ENCODE measurements at places on chromosomes 3 and 15.

- DNase-seq: no peak
These were observed 340.6 kb downstream of the PTPRG start for GRCh38 chr3:61901986-61902385.

- DNase-seq: no peak
These were observed 79.0 kb downstream of the NR2F2 start for GRCh38 chr15:96409215-96410138.

GRCh38 chr3:105449414-105449813, 82.7 kb downstream of the ALCAM start:
- no peak for DNase-seq

DNA sequence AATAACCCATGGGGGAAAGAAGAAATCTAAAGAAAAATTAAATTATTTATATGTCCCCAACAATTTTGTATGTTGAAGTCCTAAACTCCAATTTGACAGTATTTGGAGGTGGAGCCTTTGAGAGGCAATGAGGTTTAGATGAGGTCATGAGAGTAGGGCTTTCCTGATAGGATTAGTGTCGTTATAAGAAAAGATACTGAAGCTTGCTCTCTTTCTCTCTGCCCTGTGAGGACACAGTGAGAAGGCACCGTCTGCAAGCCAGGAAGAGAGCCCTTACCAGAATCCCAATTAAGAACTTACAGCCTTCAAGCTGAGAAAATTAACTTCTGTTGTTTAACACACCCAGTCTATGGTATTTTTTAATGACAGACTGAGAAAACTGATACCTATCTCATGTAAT, 16.1 kb upstream of the OR5AC2 start:
- DNase-seq: no peak

DNA sequence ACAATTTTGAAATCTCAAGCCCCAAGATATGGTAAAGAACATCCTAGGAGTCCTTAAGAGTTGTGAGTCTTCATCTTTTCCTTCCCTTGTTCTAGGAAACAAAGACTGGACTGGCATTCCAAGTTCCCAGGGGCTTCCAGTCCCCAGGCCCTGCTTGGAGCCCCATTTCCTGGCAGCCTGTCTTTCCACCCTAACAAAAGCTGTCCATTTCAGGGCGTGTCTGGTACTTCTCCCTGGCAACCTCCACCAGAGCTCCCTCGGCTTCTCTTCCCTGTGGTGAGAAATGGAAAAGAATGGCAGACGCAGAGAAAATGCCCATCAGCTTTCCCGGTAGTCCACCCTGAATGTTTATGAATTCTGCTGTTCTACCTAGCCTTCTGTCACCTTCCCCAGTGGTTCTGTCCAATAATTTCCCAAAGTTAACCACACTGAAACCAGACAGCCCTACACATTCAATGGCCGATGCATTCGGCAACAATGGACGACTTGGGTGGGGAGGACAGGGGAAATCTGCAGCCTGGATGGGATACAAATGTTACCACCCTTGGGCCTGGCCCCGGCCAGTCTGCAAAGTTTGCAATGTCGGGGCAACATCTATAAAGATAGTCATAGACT, 6.8 kb downstream of the RAB6B start:
- no peak for DNase-seq

DNA sequence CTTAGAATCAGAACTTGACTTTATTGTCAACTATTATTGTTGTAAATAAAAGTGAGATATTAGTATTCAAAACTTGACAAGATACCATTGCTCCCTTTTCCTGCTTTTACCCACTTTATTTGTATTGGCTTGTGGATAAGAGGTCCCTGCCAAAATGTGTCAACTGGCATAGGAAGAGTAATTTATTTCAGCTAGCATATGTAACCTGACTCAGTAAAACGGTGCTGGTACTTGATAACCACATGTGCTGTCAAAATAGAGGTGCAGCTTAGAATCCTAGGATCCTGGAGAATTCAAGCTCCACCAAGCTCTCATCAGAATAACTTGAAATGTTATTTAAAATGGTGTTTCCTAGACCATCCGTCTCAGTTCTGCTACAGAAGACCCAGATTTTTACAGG, 90.2 kb upstream of the TGFBR2 start:
- DNase-seq: no peak

DNA sequence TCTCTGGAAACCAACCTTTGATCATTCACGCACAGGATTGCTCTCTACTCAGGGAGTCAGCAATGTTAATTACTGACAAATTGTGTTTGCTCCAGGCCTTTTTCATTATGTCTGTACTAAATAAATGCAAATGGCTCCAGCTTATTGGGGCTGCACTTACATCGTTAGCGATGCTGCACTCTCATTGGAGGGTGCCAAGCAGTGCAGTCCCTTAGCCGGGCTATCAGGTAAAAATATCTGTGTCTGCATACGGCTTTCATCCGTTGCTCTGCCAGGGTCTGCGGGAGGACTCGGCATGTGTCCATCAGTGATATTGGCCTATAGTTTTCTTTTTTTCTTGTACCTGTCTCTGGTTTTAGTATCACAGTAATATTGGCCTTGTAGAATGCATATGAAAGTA, 471.5 kb upstream of the CADM2 start:
- no peak for DNase-seq

DNA sequence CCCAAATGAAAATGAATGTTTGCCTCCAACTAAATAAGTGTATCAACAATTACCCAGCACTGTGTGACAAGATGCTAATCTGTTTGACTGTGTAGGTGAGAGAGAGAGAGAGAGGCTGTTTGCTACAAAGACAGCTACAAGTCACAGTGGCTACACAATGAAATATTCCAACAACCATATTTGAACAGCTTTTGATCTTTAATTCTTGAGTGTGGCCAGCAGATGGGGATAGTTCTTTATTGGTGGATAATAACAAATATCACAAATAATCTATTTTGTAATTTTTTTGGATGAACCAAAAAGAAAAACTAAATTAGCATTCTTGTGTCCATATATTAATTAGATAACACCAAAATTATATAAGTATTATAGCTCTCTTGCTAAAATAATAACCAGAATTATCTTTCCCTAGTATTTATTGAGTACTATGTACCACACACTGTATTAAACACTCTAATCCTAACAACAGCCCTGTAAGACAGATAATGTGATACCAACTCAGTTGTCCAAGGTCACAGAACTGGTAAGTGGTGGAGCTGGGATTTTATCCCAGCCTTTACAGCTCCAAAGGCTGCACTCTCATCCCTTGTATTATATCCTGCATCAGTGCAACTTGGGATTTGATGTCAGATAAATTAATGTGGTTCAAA, 61.9 kb upstream of the C3orf80 start:
- peak; percentile 62 for DNase-seq

- DNase-seq: no peak
These were observed 5.3 kb upstream of the CTNNB1 start for GRCh38 chr3:41193794-41194539.

DNA sequence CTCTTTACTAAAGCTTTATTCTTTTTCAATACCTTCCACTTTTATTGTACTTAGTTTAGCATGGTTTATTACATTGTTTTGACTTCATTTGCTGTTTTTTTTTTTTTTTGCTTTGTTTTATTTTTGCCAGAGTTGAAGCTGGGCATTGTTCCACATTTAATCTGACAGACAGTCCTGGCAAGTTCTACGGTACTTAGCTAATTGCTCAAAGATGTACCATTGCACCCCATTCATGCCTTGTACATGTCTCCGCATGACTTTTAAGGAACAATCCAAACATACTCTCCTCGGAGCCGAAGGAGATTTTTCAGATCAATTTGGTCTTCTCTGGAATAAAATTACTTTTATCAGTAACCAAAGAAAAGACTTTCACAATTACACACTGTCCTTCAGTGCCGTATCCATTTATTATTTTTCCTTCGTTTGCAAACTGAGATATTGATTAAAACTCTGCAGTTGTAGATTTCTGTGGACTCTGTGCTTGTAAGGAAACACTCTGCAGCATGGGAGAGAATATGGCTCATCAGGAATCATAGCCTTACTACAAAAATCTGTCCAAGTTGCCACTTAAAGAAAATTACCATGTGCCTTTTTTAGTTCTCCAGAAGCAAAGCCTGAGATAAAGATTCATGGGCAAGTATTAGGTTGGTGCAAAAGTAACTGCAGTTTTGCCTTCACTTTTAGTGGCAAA, 952.0 kb downstream of the AGBL1 start:
- no peak for DNase-seq

DNA sequence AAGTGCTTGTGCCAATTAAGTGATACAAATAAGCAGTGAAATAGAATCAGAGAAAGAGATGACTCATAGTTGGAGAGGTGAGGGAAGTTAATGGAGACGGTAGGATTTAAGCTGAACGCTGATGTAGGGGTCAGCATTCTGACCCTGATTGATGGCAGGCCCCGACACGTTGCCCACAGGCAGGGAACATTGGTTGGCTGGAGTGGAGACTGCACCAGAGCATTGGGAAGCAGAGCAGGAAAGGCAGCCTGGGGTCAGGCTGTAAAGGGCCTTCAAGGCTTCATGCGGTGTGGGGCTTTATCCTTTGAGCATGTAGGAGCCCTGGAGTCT, 68.6 kb downstream of the DCUN1D1 start:
- DNase-seq: no peak

- DNase-seq: no peak
These were observed 628.2 kb downstream of the NR2F2 start for GRCh38 chr15:96958721-96959120.

- no peak for DNase-seq
These were observed 927 bp downstream of the SMAD6 start for GRCh38 chr15:66702787-66703539.

DNA sequence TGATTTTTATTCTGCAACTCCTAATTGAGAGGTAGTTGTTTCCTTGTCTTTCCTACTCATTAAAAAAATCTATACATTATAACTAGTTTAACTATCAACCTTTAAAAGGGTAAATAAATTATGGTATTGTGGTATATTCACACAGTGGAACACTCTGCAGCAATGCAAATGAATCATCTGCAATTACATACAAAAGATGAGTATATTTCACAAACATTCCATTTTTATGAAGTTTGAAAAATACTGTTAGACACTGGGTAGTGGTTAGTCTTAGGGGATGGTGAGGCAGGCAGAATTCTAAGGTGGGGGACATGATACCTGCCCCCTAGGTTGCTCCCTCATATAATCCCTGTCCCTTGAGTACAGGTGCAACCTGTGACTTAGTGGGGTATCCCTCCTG, 44.0 kb upstream of the MAGI1 start:
- DNase-seq: no peak

- DNase-seq: no peak
These were observed 358.2 kb downstream of the SQOR start for GRCh38 chr15:45993072-45993471.

DNA sequence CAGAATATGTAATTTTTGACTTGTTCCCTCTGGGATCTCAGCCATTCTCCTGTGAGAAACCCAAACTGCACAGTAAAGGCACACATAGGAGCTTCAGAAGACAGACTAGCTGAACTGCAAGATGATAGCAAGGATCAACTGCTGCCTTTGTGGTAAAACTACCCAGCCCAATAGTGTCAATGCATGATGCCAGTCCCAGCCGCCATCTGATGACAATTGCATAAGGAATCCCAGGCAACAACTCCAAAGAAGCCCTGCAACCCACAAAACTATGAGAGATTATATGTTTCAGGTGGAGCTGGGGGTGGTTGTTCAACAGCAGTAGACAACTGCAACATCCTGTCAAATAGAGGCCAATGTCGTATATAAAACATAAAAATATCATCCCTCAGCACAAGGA, 192.4 kb upstream of the ARPP21 start:
- DNase-seq: no peak

DNA sequence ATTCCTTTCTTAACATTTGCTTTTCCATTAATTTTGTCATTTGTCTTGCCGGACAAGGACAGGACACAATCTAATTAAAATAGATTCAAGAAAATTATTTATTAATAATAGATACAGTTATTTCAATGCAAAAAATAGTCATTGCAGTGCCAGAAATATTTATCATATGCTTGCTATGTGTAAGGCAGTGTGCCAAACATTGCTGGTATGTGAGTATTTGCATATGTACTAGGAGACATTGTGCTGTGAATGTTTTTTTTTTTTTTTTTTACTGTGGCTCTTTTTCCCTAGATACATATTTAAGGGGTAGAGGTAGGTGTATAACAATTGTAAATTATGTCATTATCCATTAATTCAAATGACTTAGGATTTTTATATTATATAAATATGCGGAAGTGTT, 23.3 kb downstream of the SPRED1 start:
- no peak for DNase-seq

DNA sequence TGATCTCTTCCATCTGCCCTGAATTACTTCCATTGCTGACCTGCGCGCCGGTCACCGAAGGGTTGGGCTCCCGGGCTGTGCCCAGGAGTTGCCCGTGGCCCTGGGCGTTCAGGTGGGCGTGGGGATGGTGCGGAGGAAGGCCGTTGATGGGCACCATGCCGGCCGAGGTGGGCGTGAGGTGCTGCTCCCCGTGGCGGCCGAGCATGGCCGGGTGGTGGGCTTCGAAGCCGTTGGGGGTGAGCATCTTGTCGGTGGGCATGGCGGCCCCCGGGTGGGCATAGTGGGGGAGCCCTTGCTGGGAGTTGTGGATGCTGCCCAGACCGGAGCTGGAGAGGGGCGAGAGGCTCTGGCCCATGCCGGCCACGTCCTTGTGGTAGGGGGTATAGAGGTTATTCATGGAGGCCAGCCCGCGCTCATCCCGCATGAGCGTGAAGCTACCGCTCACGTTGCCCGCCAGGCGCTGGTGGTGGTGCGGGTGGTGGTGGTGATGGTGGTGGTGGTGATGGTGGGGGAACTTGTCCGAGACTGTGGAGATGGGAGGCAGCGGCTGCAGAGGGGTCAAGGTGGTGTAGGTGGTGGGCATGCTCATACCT, 1.0 kb downstream of the ONECUT1 start:
- DNase-seq: no peak

DNA sequence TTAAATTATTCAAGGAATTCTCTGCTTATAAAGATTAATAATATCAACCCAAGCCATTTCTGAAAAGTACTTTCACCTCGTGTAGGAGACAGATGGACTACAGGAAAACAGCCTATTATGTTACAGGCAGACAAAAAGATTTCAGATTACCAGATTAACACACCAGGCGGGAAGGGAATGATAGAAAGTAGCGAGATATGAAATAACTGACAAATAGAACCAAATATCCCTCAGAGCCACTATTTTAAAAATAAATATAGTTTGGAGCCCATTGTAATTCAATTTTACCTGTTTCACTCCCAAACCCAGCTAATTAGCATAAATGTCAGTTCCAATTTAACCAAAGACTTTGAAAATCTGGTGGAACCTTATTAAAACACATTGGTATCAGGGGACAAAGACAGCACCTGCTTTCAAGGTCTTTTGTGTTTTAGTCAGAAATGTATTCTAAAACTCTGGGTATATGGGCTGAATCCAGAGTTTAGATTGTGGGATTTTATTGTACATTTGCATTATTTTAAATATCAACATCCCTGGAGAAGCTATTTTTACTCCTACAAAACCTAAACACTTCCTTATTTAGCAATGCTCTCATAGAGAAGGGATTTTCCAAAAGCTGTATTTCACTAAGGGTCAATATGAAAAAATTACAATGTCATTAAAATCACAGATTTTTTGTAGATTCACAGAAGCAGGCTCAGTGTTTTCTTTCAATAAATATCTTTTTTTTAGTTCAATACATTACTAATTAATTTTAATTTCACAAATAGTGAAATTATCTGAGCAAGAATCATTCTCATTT, 138.4 kb downstream of the TNIK start:
- no peak for DNase-seq

All from common myeloid progenitor, CD34-positive (primary cell).